ENCODE measurements at places on chromosomes 11 and 22.

- no peak for DNase-seq
These were observed 4.4 kb downstream of the UBASH3B start for GRCh38 chr11:122659676-122660554.

GRCh38 chr11:19100885-19101284 lies 16.1 kb upstream of the ZDHHC13 start:
- no peak for DNase-seq

DNA sequence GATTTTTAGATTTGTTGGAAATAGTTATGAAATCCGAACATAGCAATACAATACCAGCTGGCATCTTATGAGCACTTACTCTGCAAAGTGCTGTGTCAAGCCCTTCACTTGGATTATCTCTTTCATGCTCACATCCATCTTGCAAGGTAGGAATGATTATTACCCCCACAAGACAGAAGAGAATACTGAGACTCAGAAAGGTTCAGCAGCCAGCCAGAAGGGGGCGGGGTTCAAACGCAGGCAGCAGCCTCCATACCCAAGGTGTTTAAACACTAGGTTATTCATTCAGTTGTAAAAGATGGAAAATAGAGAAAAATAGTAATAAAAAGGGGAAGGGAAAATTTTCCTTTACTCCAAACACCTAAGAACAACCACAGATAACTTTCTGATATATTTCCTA lies 158.5 kb downstream of the CCDC34 start:
- no peak for DNase-seq

DNA sequence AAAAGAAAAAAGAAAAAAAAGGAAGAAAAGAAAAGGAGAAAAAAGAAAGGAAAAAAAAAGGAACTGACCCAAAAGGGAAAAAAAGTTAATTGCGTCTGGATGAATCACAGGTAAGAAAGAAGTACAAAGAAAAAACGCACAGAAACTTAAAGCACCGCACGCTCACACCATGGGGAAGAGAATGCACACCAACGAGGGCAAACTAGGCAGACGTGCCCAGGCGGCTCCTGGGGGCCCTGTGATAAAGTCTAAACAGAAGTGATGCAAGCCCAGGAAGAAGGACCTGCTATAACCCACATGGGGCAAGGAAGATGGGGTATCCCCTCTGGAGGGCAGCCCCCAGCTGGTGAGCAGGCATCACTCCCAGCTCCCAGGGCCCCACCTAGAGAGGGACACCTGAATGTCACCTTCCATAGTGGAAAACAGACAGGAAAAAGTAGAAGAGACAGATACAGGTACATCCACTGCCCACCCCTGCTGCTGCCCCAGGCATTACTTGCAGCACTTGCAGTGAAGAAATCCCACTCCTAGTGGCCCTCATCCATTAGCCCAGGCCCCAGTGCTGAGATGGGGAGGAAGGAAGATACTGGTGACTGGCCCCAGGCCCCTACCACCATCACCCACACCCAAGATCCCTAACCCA lies 28.9 kb downstream of the NAP1L4 start:
- DNase-seq, result no peak

- DNase-seq, result no peak
These were observed 4.3 kb downstream of the SRRD start for GRCh38 chr22:26487996-26488395.

GRCh38 chr11:65290448-65291165 lies 24.1 kb upstream of the CDC42EP2 start:
- peak; percentile 86 for DNase-seq

DNA sequence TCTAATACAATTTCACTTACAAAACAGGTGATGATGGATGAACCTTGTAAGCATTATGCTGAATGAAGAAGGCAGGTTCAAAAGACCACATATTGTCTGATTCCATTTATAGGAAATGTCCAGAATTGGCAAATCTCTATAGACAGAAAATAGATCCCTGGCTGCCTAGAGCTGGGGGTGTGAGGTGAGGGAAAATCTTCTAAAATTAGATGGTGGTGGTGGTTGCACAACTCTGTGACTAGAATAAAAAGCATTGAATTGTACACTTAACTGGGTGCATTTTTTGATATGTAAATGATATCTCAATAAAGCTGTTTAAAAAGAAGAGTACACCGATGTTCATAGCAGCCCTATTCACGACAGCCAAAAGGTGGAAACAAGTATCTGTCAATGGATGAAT lies 16.7 kb upstream of the CRY2 start:
- no peak for DNase-seq

DNA sequence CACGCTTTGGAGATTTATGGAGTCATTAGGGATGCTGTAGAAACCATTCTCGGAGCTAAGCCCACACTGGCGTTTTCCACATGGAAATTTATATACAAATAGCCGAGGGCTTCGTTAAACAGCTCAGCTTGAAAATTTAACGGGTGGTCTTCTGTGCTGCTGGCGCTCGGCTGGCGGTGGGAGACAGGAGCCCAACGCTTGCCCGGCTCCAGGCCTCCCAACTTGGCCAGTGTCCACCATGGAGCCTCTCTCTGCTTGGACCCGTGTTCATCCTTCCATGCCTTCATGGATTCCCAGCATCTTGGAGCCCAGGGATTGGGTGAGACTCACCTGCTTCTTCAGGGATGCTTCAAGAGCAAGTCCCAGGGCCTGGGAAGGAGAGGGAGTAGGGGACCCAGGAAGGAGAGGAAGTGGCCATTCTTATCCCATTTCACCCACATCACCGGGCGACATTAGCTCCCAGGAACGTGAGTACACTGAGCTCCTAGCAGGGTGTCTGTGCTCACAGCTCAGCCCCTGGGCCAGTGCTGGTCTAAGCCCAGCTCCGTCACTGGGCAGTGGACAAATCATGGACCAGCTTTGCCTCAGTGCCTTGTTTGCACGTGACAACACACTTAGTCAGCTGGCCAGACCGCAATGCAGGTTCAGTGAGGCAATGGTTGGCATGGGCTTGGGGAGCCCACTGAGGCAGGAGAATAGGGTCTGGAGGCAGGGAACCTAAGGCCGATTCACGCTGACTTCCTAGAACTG lies 944.3 kb downstream of the BRD1 start:
- no peak for DNase-seq

GRCh38 chr22:24937114-24937513 lies 9.4 kb downstream of the LHFPL7 start:
- no peak for DNase-seq

DNA sequence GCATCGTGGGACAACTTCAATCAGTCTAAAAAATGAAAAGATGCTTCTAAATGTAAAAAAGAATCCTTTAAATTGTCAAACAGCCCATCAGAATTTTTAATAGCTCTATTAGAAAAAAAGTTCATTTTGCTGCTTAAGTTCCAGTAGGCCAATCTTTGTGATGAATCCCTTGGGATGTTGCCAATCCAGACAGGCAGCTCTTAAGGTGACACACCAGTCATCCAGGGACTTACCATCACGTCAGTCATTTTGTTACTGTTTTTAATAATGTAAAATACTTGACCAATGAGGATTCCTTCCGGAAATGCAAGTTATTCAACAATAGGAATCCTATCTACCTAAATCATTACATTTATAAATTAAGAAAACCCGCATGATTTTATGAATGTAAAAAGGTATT lies 47.8 kb upstream of the TMEM45B start:
- DNase-seq, result no peak

- DNase-seq, result no peak
These were observed 2.4 kb downstream of the ALX4 start for GRCh38 chr11:44307340-44308099.

DNA sequence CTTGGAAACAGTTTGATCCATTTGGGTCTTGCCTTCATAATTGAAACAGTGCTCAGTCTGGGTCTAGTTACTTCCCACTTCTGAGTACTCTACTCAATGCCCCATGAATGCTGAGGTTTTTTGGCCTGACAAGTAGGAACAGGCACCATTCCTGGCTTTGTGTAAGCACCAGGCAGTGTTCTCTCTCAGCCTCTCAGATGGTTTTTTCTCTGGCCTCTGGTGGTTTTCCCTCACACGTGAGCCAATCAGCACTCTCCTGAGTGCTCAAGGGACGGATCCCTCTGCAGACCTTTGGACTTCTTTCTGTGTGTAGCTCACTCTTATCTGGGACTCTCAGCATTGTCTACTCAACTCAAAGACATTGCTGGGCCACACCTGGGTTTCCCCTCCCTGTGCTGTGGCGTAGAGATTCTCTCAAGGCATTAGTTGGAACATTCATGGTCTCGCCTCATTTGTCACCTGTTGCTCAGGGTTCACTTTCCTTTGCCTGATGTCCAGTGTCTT lies 21.3 kb downstream of the SIK2 start:
- DNase-seq, result no peak

GRCh38 chr11:119417726-119418540 lies 5.0 kb downstream of the THY1 start:
- DNase-seq, result no peak

DNA sequence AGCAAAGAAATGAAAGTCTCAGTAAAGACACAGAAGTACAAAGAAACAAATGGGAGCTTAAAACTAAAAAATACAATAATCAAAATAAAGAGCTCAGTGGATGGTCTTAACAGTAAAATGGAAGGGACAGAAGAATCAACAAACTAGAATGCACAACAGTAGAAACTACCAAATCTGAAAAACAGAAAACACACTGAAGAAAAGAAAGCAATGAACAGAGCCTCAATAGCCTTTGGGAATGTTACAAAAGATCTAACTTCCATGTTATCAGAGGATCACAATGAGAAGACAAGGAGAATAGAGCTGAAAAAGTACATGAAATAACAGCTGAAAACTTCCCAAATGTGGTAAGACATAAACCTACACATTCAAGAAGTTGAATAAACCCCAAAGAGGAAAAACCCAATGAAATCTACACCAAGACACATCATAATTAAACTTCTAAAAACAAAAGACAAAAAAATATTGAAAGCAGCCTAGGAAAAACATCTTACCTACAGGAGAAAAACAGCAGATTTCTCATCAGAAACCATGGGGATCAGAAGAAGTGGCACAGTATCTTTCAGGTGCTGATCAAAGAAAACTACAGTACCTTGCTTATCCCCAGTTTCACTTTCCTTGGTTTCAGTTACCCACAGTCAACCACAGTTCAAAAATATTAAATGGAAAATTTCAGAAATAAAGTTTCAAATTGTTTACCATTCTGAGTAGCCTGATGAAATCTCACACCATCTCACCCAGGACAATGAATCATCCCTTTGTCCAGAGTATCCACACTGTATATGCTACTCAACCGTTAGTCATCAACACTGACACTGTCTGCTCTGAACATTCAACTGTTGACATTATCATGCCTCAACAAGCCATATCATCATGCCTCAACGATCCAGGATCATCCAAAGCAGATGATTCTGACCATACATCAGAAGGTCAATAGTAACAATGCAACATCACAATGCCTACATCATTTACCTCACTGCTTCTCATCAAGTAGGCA lies 22.2 kb downstream of the RRAS2 start:
- DNase-seq, result no peak

DNA sequence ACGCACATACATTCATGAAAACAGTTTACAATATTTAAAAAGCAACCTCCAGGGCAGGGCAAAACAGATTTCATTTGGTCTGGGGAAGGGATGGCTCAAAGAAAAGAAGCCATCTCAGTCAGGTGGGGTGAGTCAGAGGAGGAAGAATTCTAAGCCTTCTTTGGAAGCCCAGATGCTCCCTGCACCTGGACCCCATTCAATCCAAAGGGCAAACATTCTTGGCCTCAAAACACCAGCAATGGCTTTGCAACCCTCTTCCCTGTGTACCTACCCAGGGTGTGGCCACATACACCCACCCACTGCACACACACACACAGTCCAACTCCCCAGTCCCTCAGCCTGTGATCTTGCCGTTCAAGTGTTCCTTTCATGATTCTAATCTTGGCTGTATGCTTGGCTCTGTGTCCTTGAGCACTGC lies 2.0 kb downstream of the KCNE3 start:
- DNase-seq, result no peak

- DNase-seq, result no peak
These were observed 2.9 kb upstream of the HORMAD2 start for GRCh38 chr22:30077279-30077880.

GRCh38 chr11:111379602-111380136 lies 594 bp upstream of the POU2AF1 start:
- DNase-seq, result no peak

- no peak for DNase-seq
These were observed 73.5 kb upstream of the PPARA start for GRCh38 chr22:46076651-46077339.

GRCh38 chr11:97722721-97723120 lies 1298.0 kb upstream of the CNTN5 start:
- DNase-seq, result no peak

GRCh38 chr22:41928593-41929417 lies 2.2 kb upstream of the TNFRSF13C start:
- DNase-seq, result no peak

- no peak for DNase-seq
These were observed 86.1 kb downstream of the CLPB start for GRCh38 chr11:72348250-72348649.

GRCh38 chr22:19641983-19642451 lies 72.3 kb upstream of the SEPTIN5 start:
- DNase-seq, result no peak

- no peak for DNase-seq
These were observed 1.7 kb downstream of the PGR start for GRCh38 chr11:101127699-101128570.

DNA sequence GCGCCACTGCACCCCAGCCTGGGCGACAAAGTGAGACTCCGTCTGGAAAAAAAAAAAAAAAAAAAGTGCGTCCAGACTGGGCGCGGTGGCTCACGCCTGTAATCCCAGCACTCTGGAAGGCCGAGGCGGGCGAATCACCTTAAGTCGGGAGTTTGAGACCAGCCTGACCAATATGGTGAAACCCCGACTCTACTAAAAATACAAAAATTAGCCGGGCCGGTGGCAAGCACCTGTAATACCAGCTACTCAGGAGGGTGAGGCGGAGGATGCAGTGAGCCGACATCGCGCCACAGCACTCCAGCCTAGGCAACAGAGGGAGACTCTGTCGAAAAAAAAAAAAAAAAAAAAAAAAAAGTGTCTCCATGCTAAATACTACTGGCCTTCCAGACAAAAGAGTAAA lies 1.3 kb downstream of the USP28 start:
- DNase-seq, result no peak

DNA sequence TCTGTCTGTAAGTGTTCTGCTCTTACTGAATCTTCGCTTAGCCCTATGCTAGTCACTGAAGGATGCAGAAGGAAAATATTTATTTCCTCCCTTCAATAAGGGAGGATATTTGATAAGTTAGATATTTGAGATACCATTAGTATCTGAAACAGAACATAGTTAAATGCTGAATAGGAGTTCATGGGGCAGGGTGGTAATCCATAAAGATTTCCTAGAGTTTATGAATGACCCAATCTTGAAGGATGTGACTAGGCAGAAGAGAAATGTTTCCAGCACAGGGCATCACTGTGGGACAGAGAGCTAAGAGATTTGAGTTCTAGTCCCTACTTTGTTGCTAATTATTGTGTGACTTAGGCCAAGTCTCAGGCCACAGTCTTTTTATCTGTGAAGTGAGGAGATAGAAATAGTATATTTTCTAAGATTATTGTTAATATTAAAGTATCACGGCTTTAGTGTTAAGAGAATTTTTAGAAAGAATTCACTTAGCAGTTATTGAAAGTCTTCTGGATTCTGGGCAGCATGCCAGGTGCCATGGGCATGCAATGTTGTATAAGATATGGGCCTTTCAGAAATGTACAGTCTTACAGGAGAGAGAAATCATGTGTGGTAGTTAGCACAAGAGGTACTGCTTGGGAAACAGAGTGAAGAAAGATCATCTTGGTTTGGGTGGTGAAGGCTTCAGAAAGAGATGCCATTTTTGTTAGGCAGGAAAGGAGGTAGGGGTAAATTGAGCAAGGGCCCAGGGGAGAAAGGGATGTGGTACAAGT lies 24.0 kb downstream of the SWAP70 start:
- DNase-seq, result no peak
